ENCODE measurements at places on chromosomes 6 and 20.
A peak's percentile ranks its signal among the peaks of the same experiment; 100 is the strongest.

GRCh38 chr6:117776441-117776840, 101.2 kb downstream of the NUS1 start:
- peak; percentile 47 for DNase-seq

DNA sequence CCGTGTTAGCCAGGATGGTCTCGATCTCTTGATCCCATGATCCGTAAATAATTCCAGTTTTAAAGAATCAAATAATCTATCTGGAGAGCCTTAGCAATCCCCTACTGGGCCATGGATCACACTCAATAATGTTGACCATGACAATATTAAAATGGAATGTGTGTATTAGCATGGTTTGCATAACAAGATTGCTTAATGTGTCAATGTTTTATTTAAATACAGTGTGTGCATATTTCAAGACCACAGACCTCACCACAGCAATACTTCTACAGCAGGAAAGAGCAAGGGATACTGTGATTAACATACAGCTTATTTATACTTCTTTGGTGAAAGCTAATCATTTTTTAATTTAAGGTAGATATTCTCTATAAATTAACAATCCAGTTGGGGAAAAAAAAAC, 470.4 kb downstream of the TFAP2B start:
- DNase-seq = no peak

DNA sequence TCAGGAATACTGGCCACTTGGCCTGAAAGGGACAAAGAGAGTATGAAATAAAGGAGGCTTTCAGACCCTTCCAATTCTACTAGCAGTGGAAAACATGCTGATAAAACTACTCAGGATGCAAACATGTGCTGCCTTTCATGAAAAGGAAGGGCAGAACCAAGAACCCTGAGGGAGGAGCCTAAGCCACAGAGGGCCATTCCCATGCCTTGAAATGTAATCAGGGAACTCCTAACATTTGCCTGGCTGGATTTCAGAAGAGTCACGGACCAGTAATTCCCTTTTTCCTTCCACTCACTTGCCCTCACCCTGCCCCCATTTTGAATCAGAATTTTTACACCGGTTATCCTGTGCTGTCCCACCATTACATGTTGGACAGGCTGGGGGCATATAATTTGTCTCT, 116.2 kb downstream of the LAMP5 start:
- no peak for DNase-seq

- no peak for DNase-seq
Observed at GRCh38 chr6:129812145-129812777, 48.9 kb downstream of the TMEM244 start.

DNA sequence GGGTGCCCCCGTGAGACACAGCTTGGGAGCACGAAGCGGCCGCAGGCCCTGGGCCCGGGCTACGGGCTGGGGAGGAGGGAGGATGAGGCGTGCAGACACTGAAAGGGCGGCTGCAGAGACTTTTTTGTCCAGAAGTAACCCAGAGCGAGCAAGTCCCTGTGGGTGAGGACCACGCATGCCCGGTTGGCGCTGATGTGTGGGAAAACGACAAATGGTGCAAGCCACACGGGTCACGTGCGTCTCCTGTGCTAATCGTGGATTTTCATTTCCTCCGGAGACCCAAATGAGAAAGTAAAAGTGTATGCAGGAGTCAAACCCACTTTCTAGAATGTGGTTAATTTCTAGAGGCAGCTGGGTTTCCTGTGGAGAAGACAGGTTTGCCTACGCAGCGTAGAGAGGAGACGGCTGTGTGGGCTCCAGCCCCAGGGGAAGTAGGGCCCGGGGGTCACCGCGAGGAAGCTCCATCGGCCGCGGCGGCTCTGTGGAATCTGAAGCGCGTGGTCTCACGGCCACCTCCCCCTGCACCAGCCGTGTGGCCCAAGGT, 19.0 kb downstream of the DLL1 start:
- DNase-seq = no peak

DNA sequence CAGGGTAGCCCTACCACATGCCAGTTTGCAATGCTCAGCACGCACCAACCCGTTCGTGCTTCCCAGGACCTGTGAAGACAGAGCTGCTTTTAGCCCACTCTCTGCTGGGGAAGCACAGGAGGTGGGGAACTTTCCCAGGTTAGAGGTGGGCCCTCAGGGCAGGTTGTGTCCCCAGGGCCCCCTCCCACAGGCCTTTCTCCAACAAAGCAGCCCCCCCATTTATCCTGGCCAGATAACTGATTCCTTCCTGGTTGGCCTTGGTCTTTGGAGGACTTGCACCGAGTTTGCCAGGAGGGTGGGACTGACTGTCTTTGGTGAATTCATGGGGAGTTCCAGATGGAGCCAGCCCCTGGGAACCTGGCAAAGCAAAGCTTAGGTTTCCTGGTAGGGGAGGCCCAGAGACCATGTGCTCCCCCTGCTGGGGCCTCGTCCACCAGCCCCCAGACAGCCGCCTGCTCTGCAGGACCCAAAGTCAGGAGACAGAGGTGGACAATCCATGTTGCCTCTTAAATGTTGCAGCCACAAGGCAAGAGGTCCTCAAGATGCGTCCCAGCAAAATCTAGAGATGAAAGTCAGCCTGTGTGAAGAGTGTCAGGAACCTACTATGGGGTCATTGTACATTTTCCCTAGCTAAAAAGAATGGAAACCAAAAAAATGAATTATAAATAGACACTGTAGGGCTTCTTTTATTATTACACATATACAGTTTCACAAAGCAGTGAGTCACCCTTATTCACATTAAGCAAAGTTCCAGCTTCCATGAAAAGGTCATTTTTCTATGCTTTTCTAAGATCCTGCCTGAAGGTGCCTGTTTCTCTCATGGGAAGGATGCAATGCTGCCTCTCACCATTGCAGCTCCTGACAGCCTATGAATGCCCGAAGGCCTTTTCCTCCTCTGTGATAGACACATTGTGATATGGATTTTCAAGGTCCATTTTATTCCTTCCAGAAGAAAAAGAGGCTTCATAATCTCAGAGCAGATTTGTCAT, 497.8 kb downstream of the PREX1 start:
- peak; percentile 68 for DNase-seq

Measured in mesendoderm (in vitro differentiated cells).